Natural killer cell treated with Interleukin-12 subunit alpha and Interleukin-12 subunit beta and Interleukin-15 and Interleukin-18, amount 100 ng/mL, for 72 hours (primary cell): ENCODE measurements at places on chromosomes 6 and 20. TPM values are rescaled to one million over a fixed set of nuclear protein-coding genes. Genes with fewer than 3 reads are reported as not detected.

GRCh38 chr6:35208419-35208818 is 5.3 kb upstream of the SCUBE3 start:
- peaks cover 5% of the 10 kb centered on the region for H3K4me1 ChIP-seq
- no peak overlapping the region for H3K27ac ChIP-seq
- no peak overlapping the region for H3K4me3 ChIP-seq
- H3K36me3 ChIP-seq: no peaks in the 10 kb centered on the region
- H3K27me3 ChIP-seq: peaks cover 50% of the 10 kb centered on the region

Gene MUCL3
- not detected for total RNA-seq

DNA sequence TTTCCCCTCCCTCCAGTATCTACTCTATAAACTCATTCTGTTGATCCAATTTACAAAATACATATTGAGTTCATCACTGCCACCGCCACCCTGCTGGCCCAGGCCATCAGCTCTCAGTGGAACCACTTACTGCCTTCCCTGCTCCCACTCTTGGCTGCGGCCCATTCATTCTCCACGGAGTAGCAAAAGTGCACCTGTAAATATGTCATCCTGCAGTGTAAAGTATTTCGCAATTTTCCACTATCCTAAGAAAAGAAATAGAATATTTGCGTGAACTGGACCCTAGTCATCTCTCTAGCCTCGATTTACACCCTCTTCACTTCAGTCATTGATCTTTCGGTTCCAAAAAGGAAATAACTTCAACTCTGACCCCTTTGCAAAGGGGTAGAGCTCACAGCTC is 258.3 kb upstream of the TFAP2D start:
- no peak overlapping the region for H3K4me3 ChIP-seq
- H3K36me3 ChIP-seq: no peaks in the 10 kb centered on the region
- no peaks in the 10 kb centered on the region for H3K27me3 ChIP-seq
- no peaks in the 10 kb centered on the region for H3K4me1 ChIP-seq

DNA sequence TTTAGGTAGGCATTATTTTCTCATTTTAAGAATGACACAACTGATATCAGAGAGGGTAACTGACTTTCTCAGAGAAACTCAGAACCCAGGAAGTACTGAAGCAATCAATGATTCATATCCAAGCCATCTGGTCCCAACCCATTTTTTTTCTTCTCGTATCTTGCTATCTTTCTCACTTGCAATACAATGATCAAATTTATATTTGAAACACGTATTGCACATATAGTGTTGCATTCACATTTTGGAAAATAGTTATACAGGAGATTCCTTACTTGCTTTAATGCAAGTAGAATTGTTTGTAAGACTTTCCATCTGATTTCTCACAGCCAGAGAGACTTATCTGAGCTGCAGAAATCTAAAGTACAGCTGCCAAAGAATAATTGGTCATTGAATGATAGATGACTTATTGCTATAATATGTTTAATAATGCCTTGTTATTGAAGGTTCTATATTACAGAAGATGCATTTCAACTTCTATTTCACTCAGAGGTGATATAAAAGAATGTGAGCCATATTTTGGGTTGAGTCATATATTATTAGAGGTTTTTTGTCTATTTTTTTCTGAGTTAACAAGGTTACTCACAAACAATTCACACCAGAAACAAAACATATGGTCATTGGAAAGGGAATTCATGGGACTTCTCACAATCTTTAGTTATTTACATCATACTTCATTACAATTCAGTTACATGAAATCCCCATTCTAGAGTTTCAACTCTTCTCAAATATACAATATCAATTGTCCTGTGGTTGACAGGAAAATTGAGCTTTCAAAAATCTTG is 337.5 kb upstream of the CITED2 start:
- no peak overlapping the region for H3K4me3 ChIP-seq
- no peak overlapping the region for H3K27ac ChIP-seq
- DNase-seq: no peak
- H3K4me1 ChIP-seq: no peaks in the 10 kb centered on the region
- H3K36me3 ChIP-seq: no peaks in the 10 kb centered on the region
- H3K27me3 ChIP-seq: peaks cover 2% of the 10 kb centered on the region

DNA sequence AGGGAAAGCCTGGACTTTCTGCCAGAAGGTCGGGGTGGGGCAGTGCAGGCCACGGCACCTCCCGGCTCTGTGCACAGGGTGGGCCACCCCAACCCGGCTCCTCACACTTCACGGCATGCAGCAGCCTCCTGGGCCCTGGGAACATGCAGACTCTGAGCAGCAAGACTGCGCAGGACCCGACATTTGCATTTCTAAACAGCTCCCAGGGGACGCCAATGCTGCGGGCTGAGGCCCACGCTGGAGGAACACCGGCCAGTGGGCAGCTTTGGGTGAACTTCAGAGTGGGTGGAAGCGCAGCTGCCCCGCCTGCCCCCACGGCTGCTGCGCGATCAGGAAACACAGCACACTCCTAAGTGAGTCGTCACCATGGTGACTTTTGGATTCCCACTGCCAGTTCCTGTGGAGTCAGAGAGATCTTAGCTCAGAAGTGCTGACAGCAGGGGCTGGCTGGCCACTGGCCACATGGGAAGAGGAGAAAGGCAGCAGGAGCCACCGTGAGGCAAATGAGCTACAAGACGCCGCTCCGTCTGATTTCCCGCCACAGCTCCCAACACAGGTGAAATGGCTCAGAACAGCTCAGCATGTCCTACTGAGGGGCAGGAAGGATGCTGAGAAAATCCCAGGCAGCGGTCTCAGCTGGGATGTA is 52.1 kb downstream of the RNASET2 start:
- no peak overlapping the region for H3K4me3 ChIP-seq
- no peaks in the 10 kb centered on the region for H3K27me3 ChIP-seq
- no peak for DNase-seq
- H3K27ac ChIP-seq: no peak overlapping the region
